Stimulated activated CD4-positive, alpha-beta T cell treated with anti-CD3 and anti-CD28 coated beads, Interleukin-12 subunit alpha, Interleukin-12 subunit beta, amount 100 ng/mL, for 48 hours (primary cell): ENCODE measurements at places on chromosomes 11 and 22.

GRCh38 chr22:35315855-35316745, 16.4 kb downstream of the TOM1 start:
- DNase-seq, result no peak

DNA sequence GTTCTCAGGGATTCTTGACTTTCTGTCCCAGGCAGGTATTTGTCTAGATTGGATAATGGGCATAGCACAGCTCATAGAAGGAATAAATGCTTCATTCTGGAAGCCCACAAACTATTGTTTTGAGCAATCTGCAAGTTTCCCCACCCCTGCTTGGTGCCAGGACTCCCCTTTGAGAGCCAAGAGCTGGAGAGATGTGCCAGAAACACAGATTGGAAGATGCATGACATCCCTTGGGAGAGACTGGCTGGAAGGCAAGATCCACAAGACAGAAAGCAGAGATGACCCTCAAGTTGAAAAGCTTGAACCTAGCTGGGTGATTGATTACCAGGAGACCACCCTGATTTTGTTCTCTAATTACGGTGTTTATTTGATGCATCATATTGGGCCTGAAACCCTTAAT, 89.2 kb upstream of the E2F8 start:
- no peak for DNase-seq

- DNase-seq, result no peak
Observed at GRCh38 chr22:24457894-24458420, 30.6 kb downstream of the ADORA2A start.

DNA sequence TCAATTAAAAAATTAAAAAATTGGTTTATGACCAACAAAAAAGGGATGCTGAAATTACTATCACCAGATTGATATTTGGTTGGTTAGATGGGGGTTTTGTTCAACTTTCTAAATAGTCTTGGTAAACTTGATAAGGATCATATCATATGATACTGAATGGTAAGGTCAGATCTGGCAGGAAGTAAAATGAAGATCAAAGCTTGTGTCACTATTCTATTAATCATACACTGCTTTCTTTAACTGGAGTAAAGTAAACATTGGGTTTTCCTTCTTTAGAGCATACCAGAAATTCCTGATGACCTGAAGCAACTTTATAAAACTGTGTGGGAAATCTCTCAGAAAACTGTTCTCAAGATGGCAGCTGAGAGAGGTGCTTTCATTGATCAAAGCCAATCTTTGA, 40.2 kb downstream of the RRM1 start:
- no peak for DNase-seq

DNA sequence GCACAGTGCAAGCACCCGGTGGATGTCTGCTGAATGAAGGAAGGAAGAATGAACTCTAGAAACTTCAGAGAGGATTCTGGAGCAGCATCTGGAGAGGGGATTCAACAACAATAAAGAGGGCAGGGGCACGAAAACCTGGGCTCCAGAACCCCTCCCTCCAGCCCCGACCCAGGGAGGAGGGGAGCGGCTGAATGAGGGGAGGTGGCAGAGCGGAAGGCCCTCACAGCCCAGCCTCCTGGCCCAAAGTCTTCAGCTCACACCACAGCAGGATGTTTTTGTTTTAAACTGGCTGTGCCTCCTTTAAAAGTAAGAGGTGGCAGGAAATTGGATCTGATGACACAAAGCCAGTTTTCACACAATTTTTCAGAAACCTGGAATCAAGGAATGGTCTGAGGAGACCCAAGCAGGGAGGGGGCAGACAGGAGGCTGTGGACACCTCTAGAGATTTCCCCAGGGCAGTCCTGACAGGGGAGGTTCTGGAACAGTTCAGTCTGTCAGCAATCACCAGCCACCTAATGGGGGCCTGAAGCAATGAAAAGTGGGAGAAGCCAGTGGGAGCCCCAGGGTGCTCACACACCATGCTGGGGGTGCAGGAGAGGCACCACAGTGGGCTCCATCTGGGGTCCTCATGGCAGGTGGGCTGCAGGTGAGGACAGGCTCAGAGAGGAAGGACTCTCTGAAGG, 44.4 kb upstream of the TCF20 start:
- no peak for DNase-seq

GRCh38 chr22:21972293-21972779, 10.3 kb downstream of the TOP3B start:
- peak; percentile 52 for DNase-seq
